ENCODE measurements at places on chromosomes 4 and X. TPM values are rescaled to one million over a fixed set of nuclear protein-coding genes. Genes with fewer than 3 reads are reported as not detected.

GRCh38 chr4:78742300-78742699, 33.9 kb upstream of the BMP2K start:
- DNase-seq, result no peak

DNA sequence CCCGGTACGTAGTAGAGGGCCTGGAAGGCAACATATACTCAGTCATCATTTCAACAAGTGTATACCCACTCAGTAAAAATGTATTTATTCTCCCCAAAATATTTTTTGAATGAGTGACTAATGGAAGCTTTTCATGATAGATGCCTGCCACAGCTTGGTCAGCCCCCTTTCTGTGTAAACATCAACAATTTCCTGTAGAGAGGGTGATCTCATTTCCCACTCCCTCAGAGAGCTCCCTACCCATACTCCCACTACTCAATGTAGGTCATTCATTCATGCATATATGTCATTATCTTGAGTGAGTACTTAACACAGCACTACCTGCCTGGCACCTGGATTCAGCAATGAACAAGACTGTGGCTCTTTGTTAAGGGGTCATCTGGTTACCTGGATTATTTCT, 81.9 kb downstream of the STK32B start:
- no peak for DNase-seq

GRCh38 chr4:65825116-65825753, 154.9 kb upstream of the EPHA5 start:
- no peak for DNase-seq

GRCh38 chrX:9610771-9611392, 146.0 kb downstream of the TBL1X start:
- DNase-seq, result no peak

DNA sequence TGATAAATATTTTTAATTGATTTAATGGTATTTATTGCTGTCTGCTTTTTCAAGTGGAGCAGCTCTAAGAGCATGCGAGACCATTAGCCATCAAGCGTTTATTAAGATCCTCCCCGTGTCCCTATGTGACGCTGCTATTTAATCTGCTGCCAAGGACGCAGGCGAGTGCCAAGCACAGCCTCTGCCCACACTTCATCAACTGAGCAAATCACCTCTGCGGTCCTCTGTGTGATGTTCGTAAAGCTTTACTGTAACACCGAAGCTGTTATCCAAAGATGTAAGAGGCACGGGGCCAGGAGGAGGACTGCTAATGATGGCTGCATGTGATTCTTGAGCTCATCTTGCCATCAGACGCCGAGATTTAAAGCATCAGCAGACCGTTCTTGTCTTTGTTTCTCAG, 79.5 kb downstream of the STOX2 start:
- DNase-seq, result peak; percentile 75

GRCh38 chrX:45622042-45622423, 421.4 kb upstream of the DIPK2B start:
- no peak for DNase-seq

- peak; percentile 26 for DNase-seq
Observed at GRCh38 chrX:327660-328126, 9.1 kb upstream of the GTPBP6 start.

GRCh38 chr4:85842540-85842939, 367.6 kb downstream of the ARHGAP24 start:
- no peak for DNase-seq

DNA sequence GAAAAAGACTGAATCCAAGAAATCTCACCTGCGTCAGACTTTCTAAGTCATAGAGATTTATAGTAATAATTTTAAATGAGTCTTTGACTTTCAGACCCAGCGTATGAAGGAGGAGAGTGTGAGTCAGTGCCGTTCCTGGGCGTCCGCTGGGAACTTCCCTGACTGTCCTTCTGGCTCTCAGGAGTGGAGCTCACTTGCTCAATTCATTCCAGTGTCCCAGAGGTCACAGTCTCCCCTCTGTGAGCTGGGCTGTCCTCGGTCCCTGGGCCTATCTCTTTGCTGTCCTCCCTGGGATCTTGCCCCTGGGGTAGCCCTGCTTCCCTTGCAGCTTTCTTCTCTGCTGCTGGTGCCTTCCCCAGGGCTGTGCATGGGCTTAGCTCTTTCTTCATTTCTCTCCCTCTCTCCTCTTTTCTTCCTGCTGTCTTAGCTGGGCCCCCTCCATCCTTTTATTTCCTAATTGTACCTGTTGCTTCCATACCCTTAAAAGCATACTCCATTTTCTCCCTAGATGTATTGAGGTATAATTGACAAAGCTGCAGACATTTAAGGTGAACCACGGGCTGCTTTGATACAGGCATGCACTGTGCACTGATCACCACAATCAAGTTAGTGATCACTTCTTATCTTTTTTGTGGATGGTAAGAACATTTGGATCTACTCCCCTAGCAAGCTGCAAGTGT, 11.6 kb downstream of the SORBS2 start:
- peak; percentile 45 for DNase-seq

GRCh38 chr4:5444918-5445517, 263.3 kb downstream of the EVC2 start:
- DNase-seq, result no peak

DNA sequence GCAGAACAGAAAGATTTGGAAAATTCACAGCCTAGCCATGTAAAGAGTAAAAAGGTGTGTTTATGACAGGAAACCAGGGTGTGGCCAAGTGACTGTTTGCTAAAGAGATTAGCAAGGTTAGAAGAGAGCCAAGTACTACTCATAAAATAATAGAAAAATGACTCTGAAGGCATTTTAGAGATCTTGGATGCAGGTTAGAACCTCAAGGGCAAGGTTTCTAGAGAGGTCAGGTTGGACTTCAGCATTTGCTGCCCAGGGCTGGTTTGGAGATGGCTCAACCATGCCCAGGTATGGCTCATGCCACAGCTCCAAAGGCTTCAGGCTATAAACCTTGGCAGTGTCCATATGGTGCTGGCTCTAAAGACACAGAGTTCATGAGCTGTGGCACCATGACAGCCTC, 40.6 kb upstream of the ADGRA3 start:
- no peak for DNase-seq

DNA sequence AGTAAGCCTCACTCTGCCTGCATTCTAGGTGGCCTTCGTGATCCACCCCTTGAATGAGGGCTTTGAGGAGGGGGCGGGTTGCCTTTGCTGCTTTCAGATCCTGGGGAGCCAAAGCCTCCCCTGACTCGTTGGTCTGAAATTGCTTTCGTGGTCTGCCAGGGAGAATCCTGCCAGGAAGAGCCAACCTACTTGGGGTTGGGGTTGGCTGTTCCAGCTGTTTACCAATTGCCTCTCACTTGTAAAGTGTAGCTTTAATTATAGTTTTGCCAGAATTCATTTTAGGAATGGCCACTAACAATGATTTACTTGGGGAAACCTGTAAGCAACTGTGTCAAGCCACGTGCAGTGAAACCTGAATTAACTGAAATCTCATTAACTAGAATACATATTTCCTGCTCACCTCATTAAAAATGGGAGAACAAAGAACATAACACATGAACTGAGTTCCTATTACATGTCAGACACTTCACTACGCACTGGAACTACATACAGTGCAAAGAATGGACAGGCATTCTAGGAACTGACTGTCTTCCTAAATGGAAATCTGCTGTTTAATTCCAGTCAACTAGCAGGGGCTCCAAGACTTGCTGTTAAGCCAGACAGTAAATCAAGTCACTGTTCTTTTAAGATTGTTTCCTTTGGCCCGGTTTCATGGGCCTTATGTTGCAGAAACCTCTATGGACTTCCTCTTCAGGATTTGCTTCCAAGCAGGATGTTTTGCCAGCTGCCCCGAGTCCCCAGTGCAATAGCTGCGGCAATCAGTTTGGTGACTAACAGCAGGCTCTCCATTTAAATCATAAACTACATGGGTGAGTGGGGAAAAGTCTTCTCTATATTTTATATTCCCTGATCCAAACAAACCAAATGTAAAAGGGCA, 16.4 kb upstream of the NKRF start:
- peak; percentile 37 for DNase-seq

The TMPRSS11A gene
- not detected for total RNA-seq

The NSUN7 gene
- 0.40 TPM for total RNA-seq

The HNRNPH2 gene
- 54.4 TPM for total RNA-seq

The RASSF6 gene
- not detected for total RNA-seq

The DRP2 gene
- 0.05 TPM for total RNA-seq

The LINC00632 gene
- total RNA-seq, result 122 TPM

Measured in left ventricle myocardium superior (tissue), 1 donor.